ENCODE measurements at places on chromosomes 7 and 10. TPM values are rescaled to one million over a fixed set of nuclear protein-coding genes. Genes with fewer than 3 reads are reported as not detected.

GRCh38 chr10:119138346-119139306 is 26.9 kb downstream of the SFXN4 start:
- DNase-seq: no peak

Gene PLEKHS1
- total RNA-seq: 0.05 TPM

DNA sequence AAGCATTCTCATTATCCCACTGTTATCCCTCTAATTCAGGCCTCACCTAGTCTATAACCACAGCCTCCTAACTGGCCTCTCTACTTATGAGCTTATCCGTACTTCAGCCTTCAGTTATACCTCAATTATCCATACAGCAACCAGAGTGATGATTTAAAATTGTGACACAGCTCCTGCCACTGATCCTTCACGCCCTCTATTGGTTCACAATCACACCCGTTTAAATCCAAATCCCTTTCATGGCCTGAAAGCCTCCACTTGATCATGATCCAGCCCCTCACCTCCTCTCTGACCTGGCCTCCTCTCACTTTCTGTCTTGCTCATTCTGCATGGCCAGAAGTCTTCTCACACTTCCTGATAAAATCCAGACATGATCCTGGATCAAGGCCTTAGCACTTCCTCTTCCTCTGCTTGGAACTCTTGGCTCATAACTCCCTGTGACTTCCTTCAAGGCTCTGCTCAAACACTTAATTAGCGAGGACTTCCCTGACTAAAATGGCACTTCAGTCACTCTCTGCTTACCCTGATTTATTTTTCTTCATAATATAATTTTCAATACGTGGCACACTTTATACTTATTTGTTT is 19.0 kb upstream of the TMEM26 start:
- no peak for DNase-seq

Gene MGMT
- total RNA-seq: 19.6 TPM

DNA sequence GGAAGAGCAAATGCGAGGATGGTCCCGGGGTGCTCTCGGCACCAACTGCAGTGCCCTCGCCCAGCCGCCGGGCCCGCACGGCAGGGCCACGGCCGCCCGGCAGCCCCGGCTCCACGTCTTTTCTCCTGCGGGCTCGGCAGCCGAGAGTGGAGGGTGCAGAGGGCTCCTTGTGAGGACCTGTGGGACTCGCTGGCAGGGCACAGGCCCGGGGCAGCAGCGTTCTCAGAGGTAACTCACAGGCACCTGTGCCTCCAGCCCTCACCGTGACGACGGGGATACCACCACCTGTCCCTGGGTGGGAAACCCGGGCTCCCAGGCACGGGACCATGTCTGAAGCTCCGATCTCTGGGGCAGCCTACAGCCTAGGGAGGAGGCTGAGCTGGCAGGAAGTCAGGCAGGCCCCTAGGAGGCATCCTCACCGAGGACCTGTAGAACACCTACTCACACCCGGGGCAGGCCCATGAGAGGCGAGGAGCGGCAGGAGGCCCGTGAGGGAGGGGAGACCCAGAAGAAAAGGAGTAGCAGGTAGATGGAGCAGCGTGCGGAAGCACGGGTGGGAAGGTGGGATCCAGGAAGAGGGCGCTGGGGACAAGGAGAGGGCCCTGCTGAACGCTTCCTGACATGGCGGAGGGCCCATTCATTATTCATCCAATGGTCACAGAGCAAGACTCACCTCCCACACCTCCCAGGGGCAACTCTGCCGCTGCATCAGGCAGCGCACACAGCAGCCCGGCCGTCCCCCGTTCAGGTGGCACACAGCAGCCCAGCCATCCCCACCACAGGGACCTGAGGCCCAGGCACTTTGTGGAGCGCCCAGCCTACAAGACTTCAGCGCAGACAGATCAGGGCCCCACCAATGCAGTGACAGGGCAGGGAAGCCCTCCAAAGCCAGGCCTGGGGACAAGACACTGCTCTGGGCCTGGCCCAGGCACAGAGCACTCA is 244.9 kb downstream of the MAD1L1 start:
- DNase-seq: no peak

- DNase-seq: no peak
Observed at GRCh38 chr7:123498031-123498430, 36.4 kb downstream of the IQUB start.

DNA sequence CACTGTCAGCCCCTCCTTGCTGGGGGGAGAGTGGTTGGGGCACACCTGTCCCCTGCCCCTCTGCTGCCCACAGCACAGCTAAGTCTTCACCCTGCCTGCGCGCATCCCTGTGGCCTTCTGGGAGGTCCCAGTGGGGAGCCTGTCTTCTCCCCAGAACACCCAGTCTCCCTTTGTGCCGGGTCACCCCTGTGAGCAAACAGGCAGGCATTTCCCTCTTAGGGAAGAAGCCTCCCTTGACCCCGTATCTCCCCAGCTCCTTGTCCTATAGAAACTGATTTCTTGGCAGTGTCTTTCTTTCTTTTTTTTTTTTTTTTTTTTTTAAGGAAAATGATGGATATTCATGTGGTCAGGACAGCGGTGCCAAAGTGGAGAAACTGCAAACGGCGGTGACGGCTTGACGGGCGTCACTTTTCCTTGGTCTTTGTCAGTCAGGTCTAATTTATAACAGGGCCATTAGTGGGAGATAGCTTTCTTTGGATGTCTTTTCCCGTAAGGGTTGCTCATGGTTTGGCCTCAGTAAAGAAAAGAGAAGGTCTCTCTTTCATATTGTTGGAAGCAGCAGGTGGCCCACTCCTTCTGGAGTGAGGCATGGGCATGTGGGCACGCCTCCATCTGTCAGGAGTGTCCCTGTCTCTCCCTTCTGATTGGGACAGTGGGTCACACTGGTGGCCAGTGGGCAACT is 115.3 kb downstream of the NKX6-2 start:
- no peak for DNase-seq

DNA sequence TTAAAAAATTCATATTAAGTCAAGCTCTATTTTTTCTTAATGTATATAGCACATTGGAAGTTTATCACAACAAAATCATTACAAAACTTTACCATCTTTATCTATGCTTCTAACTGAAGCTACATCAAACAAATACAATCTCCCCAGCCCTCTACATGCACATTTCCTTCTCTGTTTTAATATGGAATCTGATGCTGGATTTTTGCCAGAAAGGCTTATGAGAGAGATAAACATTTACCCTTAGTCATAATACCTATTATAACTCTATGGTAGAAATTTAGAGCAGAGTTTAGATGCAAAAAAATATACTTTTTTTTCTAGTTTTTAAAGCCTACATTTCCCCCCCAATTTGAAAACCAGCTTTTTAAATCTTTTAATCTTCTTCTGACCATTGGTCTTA is 1198.6 kb downstream of the GATA3 start:
- no peak for DNase-seq

DNA sequence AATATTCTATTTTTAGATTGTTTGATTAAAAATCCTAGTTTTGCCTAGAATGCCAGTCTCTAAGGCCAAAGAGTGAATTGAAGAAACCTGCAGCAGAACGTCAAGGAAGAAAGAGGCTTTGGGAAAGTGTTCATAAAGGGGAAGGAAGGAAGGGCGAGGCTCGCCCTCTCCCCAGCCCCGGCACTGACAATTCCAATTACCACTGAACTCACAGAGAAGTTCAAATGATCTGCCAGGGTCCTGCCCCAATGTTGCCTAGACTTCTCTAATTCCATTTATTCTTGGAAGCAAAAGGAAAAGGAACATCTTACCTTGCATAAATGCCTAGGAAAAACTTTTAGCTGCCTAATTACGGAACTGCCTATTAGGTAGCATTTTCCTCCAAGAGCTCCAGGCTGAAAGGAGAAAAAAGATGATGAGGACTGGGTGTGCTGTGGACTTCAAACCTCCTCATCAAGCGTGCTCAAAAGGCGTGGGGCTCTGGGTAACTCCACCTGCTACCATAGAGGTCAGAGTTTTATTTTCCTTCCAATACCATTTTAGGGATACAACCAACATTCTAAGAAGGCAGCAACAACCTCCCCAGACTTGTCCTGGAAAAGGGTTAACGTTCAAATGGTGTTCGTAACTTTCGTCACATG is 134.5 kb downstream of the PKD1L1 start:
- no peak for DNase-seq

DNA sequence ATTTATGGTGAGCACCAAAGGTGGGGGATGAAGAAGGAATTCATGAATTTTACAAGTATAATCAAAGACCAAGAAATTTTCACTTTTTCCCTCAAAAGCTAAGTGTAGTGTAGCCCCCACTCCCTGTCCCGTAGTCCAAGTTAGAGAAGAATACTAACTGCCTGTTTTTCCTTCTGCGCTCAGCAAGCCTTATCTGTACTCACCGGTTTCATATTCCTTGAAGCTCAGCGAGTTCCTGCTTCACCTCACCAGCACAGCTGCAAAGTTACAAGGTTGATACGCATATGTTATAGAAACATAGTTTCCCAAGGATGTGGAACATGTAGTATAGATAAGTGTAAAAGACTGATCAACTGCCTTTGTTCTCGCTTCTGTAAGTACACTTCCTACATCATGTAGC is 16.0 kb upstream of the ZNF33B start:
- no peak for DNase-seq

GRCh38 chr7:93715234-93715633 is 140.7 kb upstream of the CALCR start:
- no peak for DNase-seq

GRCh38 chr10:70268376-70268775 is 15.4 kb downstream of the NPFFR1 start:
- no peak for DNase-seq

GRCh38 chr7:55191926-55192692 is 173.0 kb upstream of the LANCL2 start:
- DNase-seq: no peak

Gene PPP3CB
- total RNA-seq: 43.6 TPM

DNA sequence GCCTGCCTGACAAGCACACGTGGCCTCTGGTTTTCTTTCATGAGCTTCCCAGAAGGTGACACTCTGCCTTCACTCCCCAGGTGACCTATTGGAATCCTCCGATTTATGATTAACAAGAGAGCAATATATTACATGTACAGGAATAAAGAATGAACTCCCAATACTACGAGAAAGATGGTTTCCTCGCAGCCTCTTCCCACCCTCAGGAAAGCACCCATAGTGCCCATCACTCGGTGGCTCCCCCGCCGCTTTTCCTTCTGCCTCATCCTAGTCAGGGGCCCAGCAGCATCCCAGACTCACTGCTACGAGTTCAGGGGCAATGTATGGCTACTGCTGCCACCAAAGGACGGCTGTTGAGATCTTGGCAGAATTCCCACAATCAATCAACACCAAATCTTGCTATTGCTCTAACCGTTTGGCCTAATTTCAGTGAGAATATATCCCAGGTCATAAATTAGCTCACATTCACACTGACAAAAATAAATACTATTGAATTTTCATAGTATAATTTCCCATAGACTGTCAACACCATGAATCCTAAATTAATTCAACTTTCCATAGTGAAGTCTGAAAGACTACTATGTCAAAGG is 196.3 kb downstream of the TNS3 start:
- no peak for DNase-seq

Gene TLL2
- total RNA-seq: not detected

DNA sequence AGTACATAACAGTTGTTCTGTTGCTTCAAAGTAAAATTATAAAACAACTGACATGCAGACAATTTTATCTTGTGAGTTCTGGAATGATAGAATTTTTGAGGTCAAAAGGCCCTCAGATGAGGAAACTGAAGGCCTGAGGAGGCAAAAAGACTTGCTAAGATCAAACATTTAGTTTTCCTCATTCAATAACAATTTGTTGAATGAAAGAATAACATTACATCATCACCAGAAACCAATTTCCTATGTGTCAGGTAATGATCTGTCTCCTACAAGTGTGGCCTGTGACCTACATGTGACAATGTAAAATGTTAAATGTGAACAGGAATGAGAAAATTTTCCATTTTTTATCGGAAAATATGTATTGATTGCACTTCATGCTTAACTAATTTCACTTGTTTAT is 16.6 kb upstream of the ASB4 start:
- DNase-seq: no peak

- DNase-seq: no peak
Observed at GRCh38 chr10:111072232-111072631, 4.6 kb upstream of the ADRA2A start.

GRCh38 chr10:92816091-92816531 is 32.2 kb upstream of the EXOC6 start:
- DNase-seq: no peak

Gene IGF2BP3
- 2.5 TPM for total RNA-seq

GRCh38 chr7:77710861-77711260 is 14.6 kb downstream of the RSBN1L start:
- DNase-seq: no peak

Gene OR2A42
- not detected for total RNA-seq

Gene PTPRN2
- 0.47 TPM for total RNA-seq

Gene WNT2
- not detected for total RNA-seq

- DNase-seq: no peak
Observed at GRCh38 chr7:103680161-103681144, 234.4 kb upstream of the SLC26A5 start.

Gene RARRES2
- total RNA-seq: not detected

DNA sequence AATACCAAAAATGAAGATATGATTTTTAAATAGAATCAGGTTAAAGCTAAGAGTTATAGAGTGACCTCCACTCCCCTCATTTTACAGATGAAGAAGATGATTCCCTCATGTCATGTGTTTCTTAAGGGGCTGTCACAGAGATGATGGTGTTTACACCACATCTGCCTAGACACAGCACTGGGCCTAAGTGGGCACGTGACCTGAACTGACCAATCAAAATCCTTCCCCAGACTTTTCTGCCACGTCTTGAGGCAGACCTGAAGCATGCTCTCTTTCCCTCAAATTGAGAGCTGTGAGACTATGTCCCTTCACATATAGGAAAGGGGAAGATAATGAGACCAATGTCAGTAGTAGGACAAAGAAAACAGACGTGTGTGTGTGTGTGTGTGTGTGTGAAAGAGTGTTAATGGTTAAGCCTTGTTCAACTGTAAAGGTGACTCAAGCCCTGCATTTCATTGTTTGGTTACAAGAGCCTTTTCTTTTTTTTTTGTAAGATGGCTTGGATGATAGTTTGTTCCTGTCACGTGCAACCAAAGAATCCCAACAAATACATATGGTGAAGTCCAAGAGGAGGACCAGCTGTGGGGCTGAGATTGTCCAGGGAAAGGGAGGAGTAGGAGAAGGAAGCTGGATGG is 172.8 kb upstream of the AOAH start:
- DNase-seq: no peak

GRCh38 chr10:16297642-16298041 is 139.2 kb upstream of the PTER start:
- DNase-seq: no peak

Gene TDRD1
- 0.13 TPM for total RNA-seq

Gene TFEC
- not detected for total RNA-seq

GRCh38 chr10:62610649-62611229 is 193.8 kb upstream of the ADO start:
- DNase-seq: peak; percentile 65

DNA sequence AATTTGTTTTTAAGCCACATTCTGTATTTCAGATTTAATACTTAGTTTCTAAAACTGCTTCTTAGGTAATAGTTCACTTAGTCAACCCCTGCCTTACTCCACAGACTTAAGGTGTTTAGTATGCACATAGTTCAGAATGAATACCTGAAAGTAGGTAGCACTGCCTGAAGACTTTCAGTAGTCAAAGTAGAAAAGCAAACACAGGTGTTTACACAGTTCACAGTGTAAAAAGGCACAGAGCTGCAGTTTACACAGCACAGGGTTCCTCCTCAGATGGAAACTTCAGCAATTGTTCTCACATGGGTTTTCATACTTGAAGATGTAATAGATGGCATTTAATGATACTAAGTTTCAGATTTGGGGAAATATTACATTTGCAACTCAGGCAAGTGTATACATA is 3.1 kb upstream of the PKD1L1 start:
- DNase-seq: no peak

Gene FAM180A
- total RNA-seq: not detected

Gene DHX32
- 13.9 TPM for total RNA-seq

GRCh38 chr7:88071994-88072714 is 138.1 kb downstream of the ADAM22 start:
- DNase-seq: no peak

Gene MUC3A
- not detected for total RNA-seq
